ENCODE measurements at places on chromosomes 5 and 9.
A peak's percentile ranks its signal among the peaks of the same experiment; 100 is the strongest.

GRCh38 chr9:1200847-1201251, 150.7 kb downstream of the DMRT2 start:
- no peak for DNase-seq

- no peak for DNase-seq
Measured at GRCh38 chr5:151058891-151059489, 21.8 kb downstream of the TNIP1 start.

- peak; percentile 35 for DNase-seq
Measured at GRCh38 chr9:121827251-121827967, 176.0 kb downstream of the DAB2IP start.

DNA sequence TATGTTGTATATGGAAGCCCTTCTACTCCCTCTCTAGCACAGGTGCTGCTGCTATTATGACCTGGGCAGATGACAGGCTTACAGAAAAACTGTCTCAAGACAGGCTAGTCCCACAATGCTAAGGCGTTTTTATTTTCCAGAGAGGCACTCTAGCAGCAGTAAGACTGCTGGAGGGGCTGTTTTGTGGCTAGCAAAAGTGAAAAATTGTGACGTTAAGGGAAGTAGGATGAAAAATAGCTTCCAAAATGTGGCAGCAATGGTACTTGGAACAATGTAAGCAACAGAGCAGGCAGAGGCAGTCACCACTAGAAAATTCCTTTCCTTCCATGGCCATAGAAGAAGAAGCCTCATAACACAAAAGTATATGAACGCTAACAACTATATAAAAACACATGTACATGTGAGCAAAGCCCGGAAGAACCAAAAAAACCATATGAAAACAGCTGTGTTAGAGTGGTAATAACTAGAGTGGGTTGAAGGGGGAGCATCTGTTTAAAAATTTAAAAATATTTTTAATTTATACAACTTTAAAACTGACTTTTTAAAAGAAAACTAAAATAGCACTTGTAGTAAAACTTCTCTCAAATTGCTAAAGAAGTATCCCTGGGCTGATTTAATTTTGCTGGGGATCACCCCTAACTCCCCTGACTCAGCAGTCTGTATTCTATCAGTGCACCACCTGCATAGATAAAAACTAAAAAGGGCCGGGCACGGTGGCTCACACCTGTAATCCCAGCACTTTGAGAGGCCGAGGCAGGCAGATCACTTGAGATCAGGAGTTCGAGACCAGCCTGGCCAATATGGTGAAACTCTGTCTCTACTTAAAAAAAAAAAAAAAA, 30.6 kb downstream of the CLINT1 start:
- no peak for DNase-seq

DNA sequence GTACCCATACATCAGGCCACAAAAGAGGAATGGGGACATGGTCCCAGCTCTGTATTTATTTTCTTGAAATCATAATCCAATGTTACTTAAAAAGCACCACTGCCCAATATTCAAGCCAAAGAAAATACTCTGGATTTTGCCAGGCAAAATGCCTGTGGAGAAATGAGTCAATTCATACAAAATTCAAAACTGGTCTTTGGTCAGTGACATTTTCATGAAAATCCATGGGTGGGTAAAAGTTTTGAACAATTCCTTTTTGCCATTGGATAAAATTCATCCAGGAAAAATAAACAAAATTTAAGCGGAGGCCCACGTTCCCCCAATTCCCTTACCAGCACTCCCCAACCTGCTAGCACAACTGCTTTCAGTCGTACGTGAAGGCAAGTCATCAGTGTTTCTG, 186.2 kb downstream of the GLIS3 start:
- DNase-seq = no peak

- no peak for DNase-seq
Measured at GRCh38 chr9:26669701-26670670, 222.6 kb downstream of the CAAP1 start.

- DNase-seq = no peak
Measured at GRCh38 chr9:133353548-133353947, 2.7 kb downstream of the SURF1 start.

- no peak for DNase-seq
Measured at GRCh38 chr5:136276946-136277345, 84.0 kb upstream of the SMIM32 start.

- DNase-seq = no peak
Measured at GRCh38 chr5:178108966-178109365, 4.4 kb upstream of the N4BP3 start.

GRCh38 chr5:2000591-2000990, 117.9 kb upstream of the IRX4 start:
- no peak for DNase-seq

GRCh38 chr5:39216631-39217030, 2.7 kb downstream of the FYB1 start:
- no peak for DNase-seq

- DNase-seq = no peak
Measured at GRCh38 chr5:169511708-169512107, 71.9 kb upstream of the SPDL1 start.

GRCh38 chr5:160297004-160297403, 15.4 kb downstream of the CCNJL start:
- no peak for DNase-seq

GRCh38 chr5:112929336-112930081, 7.5 kb upstream of the REEP5 start:
- no peak for DNase-seq

DNA sequence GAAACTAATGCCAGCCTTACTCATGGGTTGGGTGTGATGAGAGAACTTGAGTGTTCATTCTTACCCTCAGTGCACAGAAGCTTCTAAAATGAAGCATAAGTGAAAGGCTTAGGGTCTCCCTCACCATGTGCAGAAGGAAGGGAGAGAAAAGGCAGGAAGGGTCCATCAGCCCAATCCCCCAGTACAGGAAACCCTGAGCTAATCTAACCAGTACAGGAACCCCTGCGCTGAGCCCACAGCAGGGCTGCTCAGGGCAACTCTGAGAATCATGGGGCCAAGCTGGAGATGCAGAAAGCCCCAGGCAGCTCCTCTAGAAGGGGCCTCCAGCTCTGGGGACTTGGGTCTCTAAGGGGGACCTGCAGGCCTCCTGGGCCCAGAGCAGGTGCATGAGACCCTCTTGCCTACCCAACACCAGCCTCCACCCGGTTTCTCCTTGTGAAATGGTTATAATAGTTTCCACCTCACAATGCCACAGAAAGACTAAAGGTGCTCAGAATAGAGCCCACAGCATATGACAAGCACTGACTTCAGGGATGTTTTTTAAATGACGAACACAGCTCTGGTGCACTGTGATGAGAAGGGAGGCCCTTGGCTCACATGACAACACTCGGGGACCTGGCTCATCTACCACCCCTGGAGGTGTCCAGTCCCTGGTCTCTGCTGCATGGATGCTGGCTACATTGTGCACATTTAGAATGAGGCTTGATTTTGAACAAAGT, 190.1 kb downstream of the ACTL7B start:
- DNase-seq = no peak

DNA sequence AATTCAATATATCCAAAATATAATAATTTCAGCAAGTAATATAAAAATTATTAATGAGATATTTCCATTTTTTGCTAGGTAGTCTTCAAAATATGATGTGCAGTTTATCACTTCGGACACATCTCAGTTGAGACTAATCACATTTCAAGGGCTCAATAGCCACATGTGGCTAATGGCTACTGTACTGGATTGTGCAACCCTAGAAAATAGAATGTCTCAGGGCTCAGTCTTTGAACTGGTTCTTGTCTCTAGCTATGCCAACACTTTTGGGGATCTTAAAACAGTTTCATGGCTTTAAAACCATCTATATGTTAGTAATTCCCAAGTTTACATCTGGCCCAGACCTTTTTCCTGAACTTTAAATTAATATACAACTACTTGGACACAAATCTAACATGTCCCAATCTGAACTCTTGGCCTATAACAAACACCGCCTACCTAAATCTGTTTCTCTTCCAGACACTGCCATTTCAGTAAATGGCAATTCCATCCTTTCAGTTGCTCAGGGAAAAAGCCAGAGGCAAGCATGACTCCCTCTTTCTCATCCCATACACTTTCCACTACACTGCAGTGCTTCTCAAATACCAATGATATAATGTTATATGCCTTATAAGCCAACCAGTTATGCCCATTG, 18.8 kb downstream of the PTAR1 start:
- no peak for DNase-seq

DNA sequence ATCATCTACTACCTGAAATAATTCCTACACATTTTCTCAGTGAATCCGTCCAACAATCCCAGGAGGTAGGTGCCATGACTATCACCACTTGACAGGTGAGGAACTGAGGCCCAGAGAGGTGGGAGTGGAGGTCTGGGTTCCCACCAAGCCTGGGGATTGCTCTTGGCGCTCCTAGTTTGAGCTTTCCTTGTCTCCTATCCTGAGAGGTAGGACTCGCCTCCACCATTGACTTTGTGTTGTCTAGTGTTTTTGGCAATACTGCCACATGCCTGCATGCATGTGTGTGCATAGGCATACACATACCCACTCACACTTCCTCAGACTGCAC, 6.3 kb upstream of the NTNG2 start:
- no peak for DNase-seq

- DNase-seq = no peak
Measured at GRCh38 chr9:95171001-95171400, 146.5 kb downstream of the FANCC start.

DNA sequence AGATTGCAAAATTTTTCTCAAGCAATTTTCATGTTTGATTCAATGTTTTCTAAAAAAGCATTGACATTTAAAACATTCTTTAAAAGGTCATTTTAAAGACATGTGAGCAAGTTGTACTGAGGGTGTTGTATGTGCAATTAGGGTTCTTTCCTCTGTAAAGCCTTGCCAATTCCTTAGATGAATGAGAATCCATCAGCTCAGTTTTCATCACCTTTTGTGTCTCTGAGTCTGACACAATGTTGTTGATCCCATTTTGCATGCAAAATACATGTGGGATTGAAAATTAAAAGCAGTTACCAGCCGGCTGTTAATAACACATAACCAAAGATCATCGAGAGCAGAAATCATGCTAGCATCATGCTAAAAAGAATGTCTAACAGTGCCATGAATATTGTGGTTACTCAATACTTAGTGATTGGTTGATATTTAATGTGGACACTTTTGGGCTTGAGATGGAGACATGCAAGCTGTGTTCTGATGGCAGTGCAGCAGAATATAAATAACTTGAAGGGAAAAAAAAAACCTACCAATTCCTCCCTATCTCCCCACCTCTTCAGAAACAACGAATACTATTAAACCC, 57.7 kb downstream of the FGF10 start:
- no peak for DNase-seq

- no peak for DNase-seq
Measured at GRCh38 chr5:158725297-158725851, 374.3 kb downstream of the EBF1 start.

DNA sequence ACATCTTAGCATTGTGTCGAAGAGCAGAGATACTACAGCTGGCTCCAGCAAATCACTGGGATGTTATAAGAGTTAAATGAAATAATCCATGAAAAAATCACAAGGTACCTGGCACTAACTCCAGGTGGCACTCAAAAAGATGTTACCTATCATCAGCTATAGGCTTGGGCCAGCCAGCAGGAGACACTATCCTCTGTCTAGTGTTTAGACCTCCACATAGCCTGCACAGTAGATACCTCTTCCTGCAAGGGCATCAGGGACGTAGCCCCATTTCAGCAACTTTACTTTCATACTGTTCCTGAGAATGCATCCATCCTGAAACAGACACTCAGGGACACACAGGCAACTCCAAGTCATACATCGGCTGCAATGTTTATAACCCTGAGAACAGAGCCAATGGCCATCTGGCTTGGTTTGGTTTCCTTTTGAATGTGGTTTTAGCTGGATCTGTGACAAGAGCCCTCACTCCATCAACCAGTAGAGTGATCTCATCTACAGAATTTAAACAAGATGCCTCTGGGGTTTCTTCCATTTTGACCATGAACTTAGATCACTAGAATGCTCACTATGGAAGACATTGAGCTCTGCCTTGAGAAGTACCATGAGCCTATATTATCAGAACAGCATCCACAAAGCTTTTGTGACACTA, 69.9 kb downstream of the TLE1 start:
- DNase-seq = no peak

DNA sequence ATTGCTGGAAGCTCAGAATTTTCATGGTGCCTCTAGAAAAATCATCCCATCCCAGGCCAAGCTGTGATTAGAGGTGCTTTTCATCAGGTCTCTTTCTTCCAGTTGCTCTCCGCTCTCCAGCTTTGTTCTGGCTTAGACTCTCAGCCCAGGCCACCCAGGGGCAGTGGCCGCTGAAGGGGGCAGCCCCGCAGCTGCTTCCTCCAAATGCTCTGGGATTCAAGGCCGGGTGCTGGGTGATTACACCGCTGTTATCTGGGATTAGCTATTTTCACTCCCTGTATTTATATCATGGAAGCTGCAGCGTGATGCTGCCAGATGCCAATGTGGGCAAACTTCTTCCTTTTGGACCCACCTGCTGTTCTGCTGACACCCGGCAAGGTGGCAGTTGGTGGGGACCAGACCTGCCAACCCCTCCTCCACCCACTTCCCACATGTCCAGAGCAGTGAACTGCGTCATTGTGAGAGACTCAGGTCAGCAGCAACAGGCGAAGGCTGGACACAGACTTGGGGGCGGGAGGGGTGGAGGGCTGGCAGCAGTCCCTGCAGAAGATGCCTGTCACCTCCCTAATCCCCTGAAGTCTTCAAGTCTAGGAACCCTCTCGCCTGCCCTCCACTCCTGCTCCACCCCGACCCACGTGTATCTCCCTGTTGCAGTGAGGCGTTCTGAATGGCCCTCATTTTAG, 33.9 kb upstream of the NKX2-5 start:
- no peak for DNase-seq

Measured in coronary artery (tissue), 2 donors.